ENCODE measurements at places on chromosomes 3 and 15.
A peak's percentile ranks its signal among the peaks of the same experiment; 100 is the strongest.

- DNase-seq = peak; percentile 57
Measured at GRCh38 chr3:173957646-173958045, 560.1 kb downstream of the NLGN1 start.

DNA sequence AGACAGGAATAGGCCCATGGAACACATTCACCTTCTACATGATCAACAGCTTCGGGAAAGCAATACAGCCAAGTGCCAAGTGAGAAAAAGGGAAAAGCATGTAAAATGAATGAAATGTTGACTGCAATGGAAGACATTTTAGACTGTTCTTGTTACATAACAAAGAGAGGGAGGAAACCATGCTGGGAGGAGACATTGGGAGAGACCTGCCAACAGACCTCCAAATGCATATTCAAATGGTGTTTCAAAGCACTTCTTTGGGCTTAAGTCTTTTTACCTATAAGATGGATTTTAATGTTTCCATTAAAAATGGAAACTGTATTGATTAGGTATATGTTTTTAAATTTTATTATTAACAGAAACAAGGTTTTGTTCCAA is 350.0 kb upstream of the THBS1 start:
- no peak for DNase-seq

DNA sequence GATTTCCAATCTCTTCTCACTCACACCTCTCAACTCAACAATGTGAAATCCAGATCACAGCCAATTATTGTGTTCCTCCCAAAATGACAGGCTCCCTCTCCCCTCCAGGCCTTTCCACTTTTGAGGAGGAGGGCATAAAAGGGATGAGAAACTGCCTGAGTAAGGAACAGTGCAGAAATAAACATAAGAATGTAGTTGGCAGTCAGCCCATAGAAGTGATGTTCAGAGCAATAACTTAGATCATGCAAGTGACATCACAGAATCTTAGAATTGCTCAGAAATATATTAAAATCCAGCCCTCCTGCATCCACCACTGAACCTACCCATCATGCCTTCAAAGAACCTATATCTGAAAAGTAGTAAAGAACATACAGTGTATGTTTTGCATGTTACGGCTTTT is 299.4 kb upstream of the GADL1 start:
- DNase-seq = no peak

DNA sequence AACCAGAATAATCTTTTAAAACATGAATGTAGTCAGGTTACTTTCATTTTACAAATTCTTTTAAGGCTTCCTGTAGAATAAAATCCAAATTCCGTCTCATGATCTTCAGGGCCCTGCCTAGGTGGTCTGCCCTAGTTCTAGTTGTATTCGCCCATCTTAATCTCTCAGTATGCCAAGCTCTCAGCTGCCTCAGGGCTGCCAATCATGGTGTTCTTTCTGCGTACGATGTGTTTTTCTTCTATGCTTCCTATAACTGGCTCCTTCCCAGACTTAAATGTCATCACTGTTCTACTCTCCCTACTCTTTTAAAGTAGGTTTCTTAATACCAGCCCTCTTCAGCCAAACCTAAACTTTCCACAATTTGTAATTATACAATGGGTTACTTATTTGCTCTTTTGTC is 107.4 kb downstream of the GREM1 start:
- no peak for DNase-seq

DNA sequence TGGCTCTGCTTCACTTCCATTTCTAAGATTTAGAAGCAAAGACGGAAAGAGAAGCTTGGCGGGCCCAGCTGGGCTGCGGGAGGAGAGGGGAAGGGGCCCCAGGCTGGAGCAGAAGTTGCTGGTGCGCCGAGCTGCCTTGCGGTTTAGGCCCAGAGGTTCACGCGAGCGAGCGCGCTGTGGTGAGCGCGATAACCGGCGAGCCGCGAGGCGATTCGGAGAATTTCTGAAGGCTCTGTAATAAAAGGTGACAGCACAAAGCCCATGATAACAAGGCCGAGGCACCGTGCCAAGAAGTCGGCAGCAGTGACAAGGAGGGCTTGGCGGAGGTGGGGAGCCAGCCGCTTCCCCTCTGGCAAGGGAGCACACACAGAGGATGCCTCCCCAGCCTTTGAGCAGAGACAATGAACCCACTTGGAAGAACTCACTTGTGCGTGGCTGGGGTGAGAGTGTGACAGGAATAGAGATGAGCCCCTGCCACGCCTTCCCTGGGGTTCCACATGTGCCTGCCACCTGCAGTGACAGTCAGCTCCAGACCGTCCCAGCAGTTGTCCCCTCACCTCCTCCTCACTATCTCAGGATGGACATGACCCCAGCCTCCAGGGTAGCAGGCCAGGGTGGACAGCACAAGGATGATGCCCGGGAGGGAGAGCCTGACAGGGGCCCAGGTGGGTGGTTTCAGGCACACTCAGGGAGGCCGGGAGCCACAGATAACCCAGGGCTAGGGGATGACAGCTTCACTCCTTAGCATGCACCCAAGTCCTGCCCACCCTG is 315.2 kb downstream of the UACA start:
- no peak for DNase-seq

DNA sequence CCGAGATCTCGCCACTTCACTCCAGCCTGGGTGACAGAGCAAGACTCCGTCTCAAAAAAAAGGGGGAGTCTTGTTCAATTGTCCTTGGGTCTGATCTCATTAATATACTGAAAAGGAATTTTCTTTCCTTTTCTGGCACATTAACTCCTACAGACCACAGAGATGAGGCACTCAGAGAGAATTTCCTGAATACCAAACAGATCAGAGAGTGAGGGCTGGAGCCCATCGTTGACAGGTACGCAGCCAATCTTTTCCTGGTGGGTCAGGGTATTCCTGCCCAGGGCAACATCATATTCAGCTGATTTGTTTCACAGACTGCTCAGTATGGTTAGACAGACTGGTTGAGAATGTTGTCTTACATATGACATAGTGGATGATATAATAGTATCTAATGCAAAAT is 82.8 kb upstream of the TNFSF10 start:
- no peak for DNase-seq

DNA sequence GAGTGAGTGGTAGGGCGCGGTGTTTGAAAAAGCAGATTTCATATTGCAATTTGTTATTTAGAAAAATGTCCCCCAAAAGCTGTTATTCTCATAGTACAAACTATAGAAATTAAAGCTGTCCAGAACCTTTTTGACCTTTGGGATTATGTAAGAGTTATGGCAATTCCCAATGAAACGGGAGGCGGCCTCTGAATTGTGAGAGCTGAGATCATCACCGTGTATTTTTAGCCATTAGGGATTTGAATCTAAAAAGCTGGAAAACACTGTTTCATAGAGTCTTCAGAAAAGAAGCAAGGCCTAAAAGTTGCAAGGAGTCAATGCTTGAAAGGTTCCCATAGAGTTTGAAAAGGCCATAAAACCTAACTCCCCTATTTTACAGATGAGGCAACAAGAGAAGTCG is 38.6 kb upstream of the SLC25A26 start:
- no peak for DNase-seq

DNA sequence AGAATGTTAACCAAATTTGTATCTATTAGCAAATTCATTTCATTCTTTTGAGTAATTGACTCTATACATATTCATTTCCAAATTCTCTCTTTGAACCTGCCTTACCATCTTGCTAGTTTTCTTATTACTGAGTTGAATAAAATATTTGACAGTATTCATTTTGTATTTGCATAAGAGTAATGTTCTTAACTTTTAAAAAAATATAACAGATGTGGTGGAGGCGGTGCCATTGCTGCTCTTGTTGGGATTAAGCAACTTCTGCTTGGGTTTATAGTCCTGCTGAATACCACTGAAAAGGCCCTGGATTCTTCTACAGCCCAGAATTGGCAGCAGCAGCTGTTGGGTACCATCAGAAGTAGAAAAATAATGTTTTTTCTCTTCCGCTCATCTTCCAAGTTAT is 148.9 kb upstream of the PEX5L start:
- DNase-seq = no peak

GRCh38 chr3:47421741-47422649 is 41.2 kb downstream of the PTPN23 start:
- DNase-seq = peak; percentile 14

- DNase-seq = no peak
Measured at GRCh38 chr3:27166888-27167287, 202.3 kb downstream of the NEK10 start.

DNA sequence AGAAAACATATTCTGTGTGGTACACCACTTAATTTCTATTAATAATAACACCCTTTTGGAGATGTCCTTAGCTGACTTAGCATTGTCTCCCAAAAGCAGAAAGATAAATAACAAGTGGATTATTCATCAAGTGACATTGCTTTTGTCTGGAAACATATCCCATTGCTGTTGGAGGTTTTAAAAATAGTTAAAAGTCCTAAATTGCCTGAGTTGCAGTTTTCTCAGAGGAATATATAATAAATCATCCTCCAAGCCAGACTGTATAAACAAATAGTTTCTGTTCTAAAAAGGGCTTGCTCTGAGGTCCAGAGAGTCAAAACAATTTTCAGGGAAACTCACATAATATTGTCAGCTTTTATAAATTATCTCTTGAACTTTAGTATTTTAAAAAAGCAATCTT is 60.4 kb upstream of the CD96 start:
- DNase-seq = no peak

DNA sequence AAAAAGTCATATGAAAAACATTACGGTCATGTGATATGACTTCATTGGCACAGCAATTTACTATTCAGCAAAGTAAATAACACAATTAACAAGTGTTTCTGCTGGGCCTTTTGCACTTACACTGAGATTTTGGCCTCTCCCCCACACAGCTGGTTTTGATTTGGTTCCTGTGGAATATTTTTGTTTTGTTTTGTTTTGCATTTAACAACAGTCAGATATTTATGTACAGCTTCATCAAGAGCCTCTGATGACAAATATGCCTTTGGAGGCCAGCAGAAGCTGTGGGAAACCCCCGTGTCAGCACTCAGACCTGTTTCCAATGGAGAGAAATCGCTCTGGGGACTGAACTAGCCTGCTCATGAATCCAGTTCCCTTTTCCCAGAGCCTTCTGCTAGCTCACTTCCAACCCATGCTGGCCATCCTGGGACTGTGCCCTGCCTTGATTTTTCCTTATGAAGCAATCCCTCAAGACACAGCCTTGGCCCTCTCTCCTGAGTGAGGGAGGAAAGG is 161.9 kb downstream of the ATG7 start:
- peak; percentile 25 for DNase-seq

DNA sequence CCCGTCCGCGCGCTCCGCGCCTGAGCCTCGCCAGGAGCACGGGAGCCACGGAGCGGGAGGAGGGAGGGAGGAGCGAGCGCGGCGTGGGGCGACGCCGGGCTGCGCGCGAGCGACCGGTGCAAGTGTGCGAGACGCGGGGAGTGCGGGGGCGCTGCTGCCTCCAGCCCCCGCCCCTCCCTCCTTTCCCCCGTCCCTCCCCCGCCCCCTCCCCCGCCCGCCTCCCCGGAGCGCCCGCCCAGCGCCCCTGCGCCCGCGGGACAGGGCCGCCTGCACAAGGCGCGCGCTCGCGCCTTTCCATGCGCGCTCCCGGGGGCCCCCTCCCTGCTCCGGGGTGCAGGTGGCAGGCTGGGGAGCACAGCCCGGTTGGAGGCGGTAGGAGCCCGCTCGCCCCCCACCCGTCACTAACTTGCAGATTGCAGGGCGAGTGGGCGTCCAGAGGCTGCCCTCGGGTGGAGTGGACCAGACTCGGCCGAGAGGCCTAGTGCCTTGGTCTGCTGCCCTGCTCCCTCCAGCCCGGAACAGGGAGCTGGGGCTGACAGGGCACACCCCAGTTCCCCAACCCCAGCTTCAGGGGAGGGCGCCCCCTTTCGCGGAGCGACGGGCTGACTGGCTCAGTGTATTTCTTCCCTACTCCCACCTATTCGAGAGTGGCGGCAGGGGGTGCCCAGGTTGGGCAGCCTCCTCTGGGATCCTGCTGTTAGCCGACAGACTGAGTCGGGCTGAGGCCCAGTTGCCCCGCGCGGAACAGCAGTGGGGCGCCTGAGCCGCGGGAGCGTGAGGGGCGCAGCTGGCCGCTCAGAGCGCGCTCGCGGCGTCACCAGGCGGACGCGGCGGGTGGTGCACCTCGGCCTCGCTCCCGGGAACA is at the start of gene WNT7A:
Gene WNT7A, minus strand, starts transcription at position 126 of the 865 bp plus-strand sequence. CDS start 255 bp downstream, outside the sequence.
- peak; percentile 42 for DNase-seq

DNA sequence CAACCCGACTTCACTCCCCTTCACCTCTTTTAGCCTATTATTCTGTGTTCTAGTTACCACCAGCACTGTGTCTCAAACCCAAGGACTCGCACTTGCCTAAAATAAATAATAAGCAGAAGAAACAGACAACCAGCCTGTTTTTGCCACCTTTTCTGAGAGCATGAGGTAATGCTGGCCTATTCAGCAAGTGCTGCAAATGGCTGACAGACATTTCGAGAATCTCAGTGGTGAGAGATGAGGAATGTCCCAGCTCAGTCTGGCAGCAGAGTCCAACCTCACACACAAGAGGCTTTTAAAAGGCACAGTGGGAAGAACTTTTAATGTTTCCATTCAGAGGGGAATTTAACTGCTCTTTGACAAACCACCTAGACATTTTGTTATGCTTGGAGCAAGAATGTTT is 143.3 kb upstream of the GMNC start:
- DNase-seq = no peak

DNA sequence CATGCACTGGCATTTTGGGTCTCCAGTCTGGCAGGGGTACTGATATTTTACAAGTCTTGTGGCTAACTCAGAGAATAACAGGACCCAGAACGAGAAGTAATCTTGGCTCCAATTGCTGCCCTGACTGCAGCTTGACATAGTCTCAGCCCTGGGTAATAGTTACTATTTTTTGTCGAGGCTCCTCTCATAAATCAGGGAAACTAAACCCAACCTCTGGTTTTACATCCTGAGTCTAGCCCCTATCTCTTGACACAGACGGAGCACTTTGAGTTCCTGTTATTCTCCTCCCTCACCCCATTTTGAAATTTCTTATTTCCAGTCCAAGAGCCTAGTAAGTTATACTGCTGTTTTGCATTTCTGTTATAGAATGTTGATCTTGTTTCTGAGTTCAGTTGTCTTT is 276.1 kb upstream of the GOLIM4 start:
- DNase-seq = no peak

- DNase-seq = no peak
Measured at GRCh38 chr3:177818712-177819240, 621.5 kb upstream of the TBL1XR1 start.

DNA sequence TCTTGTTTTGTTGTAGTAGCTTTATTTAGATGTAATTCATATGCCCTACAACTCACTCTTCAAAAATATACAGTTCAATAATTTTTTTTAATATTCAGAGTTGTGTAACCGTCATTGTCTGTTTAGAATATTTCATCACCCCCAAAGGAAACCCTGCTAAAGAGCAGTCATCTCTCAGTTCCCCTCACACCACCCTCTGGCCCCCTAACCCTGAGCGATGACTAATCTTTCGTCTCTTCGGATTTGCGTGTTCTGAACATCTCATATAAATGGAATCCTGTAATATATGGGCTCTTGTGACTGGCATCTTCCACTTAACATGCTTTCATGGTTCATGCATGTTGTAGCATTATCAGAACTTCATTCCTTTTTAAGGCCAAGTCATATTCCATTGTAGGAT is 183.8 kb downstream of the ATG7 start:
- DNase-seq = no peak

- no peak for DNase-seq
Measured at GRCh38 chr15:76175442-76175841, 115.7 kb downstream of the TMEM266 start.

GRCh38 chr3:52067046-52067445 is 10.7 kb upstream of the DUSP7 start:
- no peak for DNase-seq

GRCh38 chr3:141096981-141097380 is 45.8 kb downstream of the SPSB4 start:
- peak; percentile 35 for DNase-seq

Measured in posterior cingulate gyrus (tissue), 11 donors.